ENCODE measurements at places on chromosomes 4 and X.

DNA sequence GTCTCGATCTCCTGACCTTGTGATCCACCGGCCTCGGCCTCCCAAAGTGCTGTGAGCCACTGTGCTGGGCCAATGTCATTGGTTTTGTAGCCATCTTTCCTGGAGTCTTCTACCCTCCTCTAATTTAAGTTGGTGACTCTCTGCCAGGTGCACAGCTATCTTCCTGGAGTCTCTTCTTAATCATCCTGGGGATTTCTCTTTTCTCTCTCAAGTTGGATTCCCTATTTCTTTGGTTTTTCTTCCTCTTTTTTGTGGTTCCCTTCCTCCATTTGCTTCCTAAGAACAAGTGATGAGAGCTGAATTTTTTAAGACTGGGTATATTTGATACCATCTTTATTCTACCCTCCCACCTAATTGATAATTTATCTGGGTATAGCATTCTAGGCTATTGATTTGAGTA lies 113.8 kb downstream of the SYNPO2 start:
- DNase-seq: no peak

- no peak for DNase-seq
Measured at GRCh38 chr4:56050625-56051024, 101.9 kb downstream of the CEP135 start.

DNA sequence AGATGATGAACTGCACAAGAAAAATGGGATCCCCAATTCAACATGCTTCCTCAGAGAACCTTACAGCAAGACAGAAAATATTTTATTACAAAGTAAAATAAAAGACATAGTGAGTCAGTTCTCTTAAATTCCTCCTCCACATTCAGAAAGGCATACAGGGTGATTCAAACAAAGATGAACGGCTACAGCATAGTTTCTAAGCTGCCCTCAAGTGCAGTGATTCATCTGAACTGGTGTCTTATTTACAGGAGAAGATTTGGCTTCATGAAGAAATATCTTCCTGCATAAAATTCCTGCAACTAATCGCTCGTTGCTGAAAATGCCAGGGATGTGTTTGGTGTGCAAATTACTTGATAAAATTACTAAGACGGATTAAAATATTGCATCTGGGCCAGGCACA lies 103.6 kb downstream of the PRKX start:
- DNase-seq: no peak

DNA sequence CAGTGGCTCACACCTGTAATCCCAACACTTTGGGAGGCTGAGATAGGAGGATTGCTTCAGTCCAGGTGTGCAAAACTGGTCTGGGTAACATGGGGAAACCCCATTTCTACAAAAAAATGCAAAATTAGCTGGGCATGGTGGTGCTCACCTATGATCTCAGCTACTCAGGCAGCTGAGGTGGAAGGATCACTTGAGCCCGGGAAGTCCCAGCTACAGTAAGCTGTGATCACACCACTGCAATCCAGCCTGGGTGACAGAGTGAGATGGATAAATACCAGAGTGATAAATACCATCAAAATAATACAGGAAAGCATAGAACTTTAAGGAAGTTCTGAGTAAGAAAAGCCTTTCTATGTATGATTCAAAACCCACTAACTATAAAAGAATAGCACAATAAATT lies 52.8 kb downstream of the LRBA start:
- DNase-seq: no peak

DNA sequence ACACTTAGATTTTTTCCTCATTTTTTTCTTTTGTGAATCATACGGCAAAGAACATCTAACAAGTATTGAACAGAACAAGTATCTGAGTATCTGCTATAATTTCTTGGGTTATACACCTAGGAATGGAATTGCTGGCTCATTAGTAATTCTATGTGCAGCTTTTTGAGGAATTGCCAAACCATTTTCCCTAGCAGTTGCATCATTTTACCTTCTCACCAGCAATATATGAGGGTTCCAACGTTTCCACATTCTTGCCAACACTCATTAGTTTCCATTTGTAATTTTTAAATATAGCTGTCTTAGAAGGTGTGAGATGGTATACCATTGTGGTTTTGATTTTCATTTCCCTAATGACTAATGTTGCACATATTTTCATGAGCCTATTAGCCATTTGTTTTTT lies 41.1 kb upstream of the DCAF8L1 start:
- DNase-seq: no peak

DNA sequence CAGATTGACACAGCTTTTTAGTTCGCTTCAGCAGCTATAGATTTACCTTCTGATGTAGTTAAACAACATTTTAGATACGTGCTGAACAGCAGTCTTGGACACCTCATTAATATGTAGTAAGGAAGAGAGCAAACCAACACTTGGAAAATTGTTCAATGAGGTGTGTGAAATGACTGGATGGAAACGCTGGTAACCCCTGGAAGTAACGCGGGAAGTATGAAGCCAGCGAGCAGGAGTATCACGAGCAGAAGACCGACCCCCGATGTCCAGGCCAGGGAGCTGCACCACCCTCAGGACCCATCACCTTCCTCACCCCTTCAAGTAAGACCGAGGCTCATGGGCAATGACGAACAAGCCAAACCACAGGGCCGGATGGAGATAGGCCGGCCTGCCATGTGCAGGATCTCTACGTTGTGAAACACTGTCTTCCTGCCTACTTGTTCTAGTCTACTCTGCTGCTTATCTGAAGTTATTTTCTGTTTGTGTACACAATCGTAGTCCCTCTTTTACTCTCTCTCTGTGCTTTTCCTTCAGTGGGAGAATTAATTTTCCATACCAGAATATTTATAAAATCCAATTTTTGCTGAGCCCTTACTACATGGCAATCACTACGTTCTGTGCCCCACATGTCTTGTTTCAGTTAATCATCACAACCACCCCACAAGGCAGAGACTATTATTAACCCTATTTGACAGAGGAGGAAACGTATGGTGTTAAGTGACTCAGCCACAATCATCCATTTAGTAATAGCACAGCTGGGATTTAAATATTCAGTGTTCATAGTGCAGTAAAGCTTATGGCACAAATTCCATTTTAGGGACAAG lies 221.7 kb downstream of the APBB2 start:
- DNase-seq: no peak
